ENCODE measurements at places on chromosomes 2 and 18.

GRCh38 chr2:152176113-152176714 lies 651 bp upstream of the STAM2 start:
- no peak for DNase-seq

GRCh38 chr2:39142904-39143605 lies 22.2 kb upstream of the SOS1 start:
- DNase-seq, result no peak

- DNase-seq, result no peak
These were observed 33.7 kb downstream of the NRP2 start for GRCh38 chr2:205715831-205716525.

GRCh38 chr2:215136669-215137328 lies 1.6 kb downstream of the ABCA12 start:
- DNase-seq, result no peak

DNA sequence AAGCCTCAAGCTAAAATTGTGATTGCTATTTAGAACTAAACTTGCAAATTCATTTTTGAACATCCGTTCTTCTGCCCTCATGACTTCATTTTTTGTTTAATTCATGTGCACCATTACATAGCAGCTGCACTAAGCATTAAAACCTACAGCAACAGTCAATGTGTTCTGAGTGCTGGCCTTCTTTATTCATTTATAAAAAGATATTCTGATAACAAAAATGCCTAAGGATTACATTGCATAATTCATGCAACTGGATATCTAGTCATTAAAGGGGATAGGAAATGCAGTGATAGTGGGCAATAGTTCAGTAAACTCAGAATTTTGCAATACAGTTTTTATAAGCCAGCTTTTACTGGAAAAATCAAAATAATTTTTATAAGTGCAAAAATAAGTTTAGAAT lies 294.4 kb upstream of the EPC2 start:
- DNase-seq, result no peak

DNA sequence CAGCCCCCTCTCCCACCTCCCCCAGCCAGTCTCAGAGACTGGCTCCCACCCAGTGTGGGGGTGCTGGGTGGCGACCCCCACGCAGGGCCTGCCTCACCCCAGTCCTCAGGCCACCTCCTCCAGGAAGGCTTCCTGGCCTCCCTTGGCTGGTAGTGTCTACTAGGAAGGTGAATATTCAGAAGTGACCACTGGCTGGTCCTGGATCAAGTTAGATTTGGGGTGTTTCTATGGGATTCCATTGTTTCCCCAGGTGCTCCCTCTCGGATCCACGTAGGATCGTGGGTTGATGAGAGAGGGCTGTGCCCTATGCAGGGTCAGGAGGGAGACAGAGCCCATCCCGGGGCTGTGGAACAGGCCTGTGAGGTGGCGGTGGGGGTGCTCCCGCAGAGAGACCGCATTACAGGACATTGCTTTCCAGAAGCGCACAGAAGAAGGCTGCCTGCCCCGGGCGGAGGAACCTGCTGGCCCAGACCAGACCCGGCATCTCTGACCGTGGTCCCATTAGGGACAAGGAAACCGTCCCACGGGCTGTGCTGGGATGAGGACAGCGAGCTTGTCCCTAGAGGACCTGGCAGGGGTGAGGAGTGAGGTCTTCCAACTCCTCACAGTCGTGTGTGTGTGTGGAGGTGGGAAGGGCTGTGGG lies 3.3 kb downstream of the PDCD1 start:
- no peak for DNase-seq
